ENCODE measurements at places on chromosomes 1 and 21.

DNA sequence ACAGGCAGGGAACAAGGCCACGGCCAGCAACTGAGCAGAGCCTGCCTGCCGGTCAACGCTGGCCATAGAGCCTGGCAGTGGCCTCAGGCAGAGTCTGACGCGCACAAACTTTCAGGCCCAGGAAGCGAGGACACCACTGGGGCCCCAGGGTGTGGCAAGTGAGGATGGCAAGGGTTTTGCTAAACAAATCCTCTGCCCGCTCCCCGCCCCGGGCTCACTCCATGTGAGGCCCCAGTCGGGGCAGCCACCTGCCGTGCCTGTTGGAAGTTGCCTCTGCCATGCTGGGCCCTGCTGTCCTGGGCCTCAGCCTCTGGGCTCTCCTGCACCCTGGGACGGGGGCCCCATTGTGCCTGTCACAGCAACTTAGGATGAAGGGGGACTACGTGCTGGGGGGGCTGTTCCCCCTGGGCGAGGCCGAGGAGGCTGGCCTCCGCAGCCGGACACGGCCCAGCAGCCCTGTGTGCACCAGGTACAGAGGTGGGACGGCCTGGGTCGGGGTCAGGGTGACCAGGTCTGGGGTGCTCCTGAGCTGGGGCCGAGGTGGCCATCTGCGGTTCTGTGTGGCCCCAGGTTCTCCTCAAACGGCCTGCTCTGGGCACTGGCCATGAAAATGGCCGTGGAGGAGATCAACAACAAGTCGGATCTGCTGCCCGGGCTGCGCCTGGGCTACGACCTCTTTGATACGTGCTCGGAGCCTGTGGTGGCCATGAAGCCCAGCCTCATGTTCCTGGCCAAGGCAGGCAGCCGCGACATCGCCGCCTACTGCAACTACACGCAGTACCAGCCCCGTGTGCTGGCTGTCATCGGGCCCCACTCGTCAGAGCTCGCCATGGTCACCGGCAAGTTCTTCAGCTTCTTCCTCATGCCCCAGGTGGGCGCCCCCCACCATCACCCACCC, at the start of gene TAS1R3:
TAS1R3 (plus strand) TSS at position 213 of the 898 bp plus-strand sequence; CDS start at position 279, 66 bp downstream.
- no peak for DNase-seq

GRCh38 chr1:67610450-67610849, 74.6 kb upstream of the GADD45A start:
- no peak for DNase-seq

DNA sequence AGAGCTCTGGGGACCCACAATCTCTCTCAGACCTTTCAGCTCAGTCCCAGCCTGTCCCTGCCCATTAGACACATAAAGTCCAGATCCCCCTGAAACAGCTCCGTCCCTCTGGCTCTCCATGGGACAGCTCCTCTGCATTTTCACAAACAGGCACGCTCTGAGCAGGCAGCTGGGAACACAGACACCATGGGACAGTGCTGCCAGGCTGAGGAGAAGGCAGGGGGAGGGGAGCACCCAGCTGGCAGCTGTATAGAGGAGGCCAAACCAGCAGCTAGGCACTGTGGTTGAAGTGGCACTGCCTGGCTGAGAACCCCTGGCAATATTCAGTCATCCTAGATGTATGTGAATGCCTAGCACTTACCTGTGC, 2.0 kb downstream of the TMEM63A start:
- DNase-seq, result peak; percentile 21

- no peak for DNase-seq
Measured at GRCh38 chr1:7101187-7101586, 315.9 kb downstream of the CAMTA1 start.

All from NCI-H2107 (cell line).